ENCODE measurements at places on chromosomes 3 and 15.

DNA sequence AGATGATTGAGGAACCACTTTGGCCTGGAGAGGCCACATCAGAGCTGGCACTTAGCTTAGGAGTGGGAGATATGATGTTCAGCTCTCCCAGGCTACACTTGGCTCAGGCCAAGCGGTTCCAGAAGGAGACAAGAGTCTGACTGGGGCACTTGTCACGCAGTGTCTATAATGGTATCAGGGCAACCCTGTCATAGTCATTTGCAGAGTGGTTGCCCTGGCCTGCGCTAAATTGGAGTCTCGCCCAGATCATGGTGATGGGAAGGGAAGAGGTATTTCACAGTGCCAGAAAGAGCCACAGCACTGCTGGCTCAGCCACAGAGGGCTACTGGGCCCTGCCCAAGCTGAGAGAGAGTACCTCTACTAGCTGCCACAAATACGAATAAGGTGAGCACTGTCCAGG is 186.9 kb upstream of the CRBN start:
- DNase-seq, result no peak

- no peak for DNase-seq
Measured at GRCh38 chr15:91983729-91984340, 130.3 kb downstream of the SLCO3A1 start.

DNA sequence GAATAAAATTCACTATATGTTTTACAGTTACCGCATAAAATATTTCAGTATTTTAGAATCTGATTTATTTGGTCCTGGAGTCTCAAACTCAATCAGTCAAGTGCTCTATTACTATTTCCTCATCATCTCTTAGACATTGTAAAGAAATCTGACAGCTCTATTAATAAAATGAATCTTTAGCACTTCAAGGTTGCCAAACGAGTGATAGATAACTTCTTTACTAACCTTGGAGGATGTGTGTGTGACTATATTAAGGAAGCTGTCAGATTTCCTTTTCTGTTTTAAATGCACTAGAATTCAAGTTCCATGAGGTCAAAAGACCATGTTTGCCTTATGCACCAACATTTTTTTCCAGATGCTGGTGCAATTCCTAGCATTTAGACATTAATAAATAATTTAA is 389.8 kb upstream of the AZI2 start:
- no peak for DNase-seq

- no peak for DNase-seq
Measured at GRCh38 chr3:165206454-165207266, 10.5 kb upstream of the SLITRK3 start.

Data from activated CD8-positive, alpha-beta memory T cell treated with anti-CD3 and anti-CD28 coated beads for 1 hour (primary cell).